ENCODE measurements at places on chromosomes 6 and 20. TPM values are rescaled to one million over a fixed set of nuclear protein-coding genes. Genes with fewer than 3 reads are reported as not detected.

SAMHD1 gene
- total RNA-seq, result 58.1 TPM

PRL gene
- total RNA-seq, result not detected

EDN1 gene
- total RNA-seq, result 8.3 TPM

PRR18 gene
- total RNA-seq, result 1.1 TPM

APCDD1L gene
- not detected for total RNA-seq

ULBP2 gene
- total RNA-seq, result 9.9 TPM

EPPIN gene
- total RNA-seq, result not detected

TMEM217 gene
- 5.4 TPM for total RNA-seq

KDM1B gene
- 14.9 TPM for total RNA-seq

DNA sequence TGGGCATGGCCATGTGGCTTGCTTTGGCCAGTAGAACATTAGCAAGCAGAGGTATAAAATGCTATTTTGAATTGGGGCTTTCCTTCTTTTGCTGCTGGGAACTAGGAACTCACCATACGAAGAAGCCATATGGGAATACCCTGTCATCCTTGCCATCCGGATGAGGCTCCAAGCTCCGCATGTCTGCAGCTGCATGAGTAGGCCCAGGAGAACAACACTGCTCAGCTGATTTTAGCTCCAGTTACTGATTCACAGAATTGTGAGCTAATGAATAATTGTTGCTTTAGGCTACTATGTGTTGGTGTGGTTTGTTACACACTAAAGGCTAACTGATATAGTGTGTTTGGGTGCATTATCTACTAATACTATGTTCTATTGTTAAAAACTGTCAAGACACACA, 2.7 kb upstream of the PLCB4 start:
- no peak for DNase-seq

DNA sequence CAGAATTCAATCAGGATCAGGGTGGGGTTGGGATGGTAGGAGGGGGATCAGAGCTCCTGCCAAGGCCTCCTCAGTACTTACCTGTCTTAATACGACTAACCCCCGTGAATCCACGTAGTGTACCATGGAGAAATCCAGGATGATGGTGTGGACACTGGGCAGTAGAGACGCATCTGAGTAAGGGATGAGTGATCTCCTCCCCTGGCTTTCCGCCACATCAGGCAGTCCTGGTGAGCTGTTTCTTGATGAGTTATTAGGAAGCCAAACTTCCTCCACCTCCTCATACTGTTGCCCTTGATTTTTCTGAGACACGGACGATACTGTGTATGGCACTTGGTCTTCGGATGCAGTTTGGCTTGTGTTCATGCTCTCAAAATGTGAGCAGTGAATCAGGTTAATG, 34.2 kb upstream of the SRPK1 start:
- DNase-seq, result no peak

DNA sequence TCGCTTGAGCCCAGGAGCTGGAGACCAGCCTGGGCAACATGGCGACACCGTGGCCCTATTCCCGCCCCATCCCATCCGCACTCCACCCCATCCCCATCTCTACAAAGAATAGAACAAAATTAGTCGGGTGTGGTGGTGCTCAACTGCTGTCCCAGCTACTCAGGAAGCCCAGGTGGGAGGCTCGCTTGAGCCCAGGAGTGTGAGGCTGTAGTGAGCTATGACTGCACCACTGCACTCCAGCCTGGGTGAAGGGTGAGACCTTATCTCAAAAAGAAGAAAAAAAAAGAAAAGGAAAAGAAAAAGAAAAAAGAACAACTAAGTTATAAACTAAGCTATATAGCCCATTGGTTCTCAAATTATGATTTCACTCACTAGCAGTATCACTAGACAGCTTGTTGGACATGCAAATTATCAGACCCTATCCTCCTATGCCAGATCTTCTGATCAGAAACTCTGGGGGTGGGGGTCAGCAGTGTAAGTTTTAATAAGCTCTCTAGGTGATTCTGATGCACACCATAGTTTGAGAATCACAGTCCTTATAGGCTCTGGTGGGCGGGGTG, 491 bp upstream of the ITCH start:
- no peak for DNase-seq

DNA sequence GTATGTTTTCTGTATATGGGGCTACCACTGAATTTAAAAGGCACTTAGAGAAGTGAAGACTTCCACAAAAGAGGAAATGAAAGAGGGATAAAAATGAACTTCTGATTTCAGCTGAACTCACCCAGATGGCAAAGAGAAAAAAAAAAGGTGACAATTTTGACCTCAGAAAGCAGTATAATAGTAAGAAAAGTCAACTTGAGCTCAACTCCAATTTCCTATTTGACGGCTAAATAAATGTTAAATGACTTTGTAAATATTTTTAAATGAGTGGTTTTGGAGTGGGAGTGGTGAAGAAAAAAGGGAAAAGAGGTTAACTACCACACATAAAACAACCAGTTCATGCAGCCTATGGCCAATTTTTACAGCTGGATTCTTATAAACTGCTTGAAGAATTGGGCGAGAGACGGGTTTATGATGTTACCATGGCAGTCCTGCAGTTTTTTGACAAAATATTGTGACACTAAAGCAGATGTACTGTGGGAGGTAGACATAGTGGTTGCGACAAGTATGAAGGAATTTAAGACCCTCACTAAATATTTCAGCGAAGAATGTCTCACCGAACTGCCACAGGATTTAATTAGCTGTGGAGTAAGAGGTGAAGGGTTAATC, 49.8 kb upstream of the ADTRP start:
- no peak for DNase-seq

DNA sequence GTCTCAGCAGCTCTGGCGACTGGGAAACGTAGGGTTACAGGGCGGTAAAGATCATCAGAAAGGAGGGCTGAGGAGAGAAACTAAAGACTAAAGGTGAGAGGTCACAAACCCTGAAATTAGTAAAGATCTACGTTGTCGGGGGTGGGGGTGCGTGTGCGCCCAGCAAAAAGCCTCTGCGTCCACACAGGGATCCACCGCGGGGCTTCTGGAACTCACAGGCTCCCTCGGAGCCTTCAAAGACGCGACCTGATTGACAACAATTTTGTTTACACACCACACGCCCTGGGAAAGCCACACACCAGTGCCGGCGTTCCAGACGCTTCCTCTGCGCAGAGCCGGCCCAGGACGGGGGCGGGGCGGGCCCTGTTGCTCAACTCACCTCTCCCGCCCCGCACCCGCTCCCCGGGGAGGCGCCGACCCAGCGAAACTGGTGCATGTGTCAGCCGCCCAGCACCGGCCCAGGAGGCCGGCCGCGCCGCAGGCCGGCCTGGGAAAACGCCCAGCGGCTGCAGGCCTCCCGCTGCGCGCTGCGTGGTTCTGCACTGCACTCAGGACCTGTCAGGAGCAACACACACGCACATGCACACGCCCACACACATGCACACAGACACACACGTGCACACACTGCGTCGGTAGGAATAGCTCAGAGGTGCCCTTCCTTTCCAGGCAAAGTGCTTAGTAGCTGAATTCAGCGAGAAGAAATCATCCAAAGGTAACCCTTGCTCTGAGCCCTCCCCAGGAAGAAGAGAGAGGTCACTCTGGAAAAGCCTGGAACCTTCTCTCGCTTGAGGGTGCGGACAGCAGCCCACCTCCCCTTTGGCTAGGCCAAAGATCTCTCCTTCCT, 57.2 kb upstream of the ARID1B start:
- peak; percentile 39 for DNase-seq

GRCh38 chr6:2244261-2245102, 923 bp downstream of the GMDS start:
- DNase-seq, result no peak

DNA sequence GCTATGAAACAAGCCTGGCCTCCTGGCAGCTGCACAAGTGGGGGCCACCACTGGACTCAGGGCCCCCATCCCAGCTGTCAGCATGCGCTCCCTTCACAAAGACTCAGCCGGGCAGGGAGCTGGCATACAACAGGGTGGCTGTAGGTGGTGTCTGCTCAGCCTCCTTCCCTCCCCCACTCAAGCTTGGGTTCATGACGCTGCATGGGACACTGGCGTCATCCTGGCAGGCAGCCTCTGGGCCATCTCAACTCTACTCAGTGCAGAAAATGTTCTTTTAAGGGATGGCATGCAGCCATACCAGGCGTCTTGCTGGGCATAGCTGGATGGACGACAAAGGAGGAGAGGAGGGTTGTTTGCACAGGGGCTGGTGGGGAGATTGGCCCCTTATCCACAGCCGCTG, 30.5 kb downstream of the SAYSD1 start:
- DNase-seq, result no peak

DNA sequence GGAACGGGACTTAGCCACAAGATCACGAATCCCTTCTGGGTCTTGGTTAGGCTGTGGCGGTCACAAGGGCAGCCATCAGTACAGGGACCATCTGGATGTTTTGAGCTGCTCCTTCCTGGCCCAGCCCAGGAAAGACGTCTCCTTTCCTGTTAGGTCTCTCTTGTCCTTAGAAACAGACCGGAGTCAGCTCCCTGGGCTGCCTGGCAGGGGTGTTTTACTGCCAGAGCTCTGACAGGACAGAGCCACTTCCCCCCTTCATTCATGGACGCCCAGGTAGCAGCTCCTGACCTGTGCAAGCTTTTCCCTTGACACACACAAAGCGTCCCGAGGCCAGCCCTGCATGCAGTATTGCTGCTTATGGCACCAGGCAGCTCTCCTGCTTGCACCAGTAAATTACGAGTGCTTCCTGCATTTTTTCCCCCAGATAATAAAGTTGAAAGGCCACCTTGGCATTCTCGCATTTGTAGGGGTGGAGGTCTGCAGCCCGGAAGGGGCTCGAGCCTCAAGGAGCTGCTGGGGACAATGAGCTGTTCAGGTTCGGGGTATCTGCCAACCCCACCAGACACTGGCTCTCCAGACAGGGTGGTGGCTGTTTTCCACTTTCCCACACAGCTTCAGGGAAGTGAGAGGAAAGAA, 87.4 kb downstream of the NOL4L start:
- DNase-seq, result peak; percentile 58

- no peak for DNase-seq
These were observed 466.6 kb upstream of the JAG1 start for GRCh38 chr20:11140359-11140758.

GRCh38 chr6:135145063-135145800, 35.9 kb upstream of the MYB start:
- peak; percentile 25 for DNase-seq

- DNase-seq, result no peak
These were observed 267.1 kb upstream of the SGK1 start for GRCh38 chr6:134584847-134585516.

DNA sequence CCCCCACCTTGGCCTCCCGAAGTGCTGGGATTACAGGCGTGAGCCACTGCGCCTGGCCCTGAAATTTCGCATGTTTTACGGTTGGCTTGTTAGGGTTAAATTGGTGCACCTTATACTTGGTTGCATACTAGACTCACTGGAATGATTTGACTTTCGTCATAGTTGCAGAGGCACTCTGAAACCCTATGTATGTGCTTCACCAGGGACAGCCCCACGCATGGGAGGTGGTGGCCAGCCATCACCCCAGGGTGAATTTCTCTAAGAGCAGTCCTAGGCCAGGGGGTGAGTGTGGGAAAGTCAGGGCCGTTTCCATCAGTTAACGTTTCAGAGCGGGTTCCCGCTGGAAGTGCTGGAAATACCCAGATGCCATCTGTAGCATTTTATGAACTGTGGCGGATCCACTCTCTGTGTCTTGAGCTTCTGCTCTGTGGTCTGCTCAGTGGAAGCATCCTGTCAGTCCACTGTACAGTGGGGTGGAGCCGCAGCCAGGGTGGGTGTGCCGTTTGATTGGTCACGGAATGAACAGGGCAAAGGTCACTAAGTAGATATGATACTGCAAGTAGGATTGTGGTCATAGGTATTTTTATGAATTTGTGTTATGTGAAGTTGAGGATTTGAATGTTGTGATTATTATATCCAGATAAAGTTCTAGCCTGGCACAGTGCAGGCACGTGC, 13.2 kb downstream of the DNAJC5 start:
- no peak for DNase-seq

- no peak for DNase-seq
These were observed 27.7 kb downstream of the AKIRIN2 start for GRCh38 chr6:87674290-87674689.

GRCh38 chr6:158758451-158758860, 60.7 kb downstream of the EZR start:
- DNase-seq, result no peak

GRCh38 chr6:121873595-121873994, 438.1 kb downstream of the GJA1 start:
- DNase-seq, result no peak

GRCh38 chr6:40556881-40557280, 30.3 kb downstream of the LRFN2 start:
- DNase-seq, result no peak

- no peak for DNase-seq
These were observed 206.8 kb downstream of the EYA4 start for GRCh38 chr6:133447924-133448323.

DNA sequence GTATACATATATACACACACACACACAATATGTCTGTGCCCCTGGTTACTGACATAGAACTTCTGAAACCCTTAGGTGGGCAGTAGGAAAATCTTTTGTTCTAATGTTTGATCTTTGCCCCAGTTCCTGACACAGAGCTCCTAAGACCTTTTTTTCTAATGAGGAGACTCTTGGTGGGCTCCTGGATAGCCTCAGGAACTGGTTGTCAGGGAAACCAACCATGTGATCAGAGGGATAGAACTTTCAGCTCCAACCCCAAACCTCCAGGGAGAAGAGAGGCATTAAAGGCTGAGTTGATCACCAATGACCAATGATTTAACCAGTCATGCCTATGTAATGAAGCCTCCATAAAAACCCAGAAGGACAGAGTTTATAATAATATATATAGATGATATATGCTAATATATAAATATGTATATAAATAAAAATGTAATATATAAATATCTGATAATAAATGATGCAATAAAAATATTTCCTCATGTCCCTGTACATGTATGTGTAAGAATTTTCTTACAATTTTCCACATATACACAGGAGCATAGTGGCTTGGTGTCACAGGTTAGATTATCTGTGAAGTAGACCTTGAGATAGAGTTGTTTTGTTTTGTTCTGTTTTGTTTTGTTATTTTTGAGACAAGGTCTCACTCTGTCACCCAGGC, 93.3 kb downstream of the GPX5 start:
- no peak for DNase-seq

DNA sequence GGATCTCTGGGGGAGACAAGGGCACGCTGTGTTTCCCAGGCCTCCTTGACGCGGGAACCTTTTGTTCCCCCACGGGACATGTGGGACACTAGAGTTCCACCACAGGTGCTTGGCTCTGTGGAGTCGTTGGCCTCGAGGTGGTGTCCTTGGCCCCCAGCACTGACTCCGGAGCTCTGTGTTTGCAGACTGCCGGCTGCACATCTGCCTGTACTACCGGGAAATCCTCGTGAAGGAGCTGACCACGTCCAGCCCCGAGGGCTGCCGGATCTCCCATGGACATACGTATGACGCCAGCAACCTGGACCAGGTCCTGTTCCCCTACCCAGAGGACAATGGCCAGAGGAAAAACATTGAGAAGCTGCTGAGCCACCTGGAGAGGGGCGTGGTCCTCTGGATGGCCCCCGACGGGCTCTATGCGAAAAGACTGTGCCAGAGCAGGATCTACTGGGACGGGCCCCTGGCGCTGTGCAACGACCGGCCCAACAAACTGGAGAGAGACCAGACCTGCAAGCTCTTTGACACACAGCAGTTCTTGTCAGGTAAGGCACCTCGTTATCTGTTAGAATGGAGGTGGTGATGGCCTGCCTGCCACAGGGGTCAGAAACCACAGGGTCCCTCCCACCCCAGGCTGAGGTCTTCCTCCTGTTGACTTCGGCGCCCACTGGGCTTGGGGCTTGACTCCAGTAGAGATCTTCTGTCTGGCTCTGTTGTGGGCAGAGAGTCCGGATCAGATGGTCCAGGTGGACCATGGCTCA, 9.9 kb downstream of the IRF4 start:
- no peak for DNase-seq

- DNase-seq, result no peak
These were observed 137.9 kb downstream of the DLL1 start for GRCh38 chr6:170152989-170153388.
